ENCODE measurements at places on chromosomes 3 and 15.

GRCh38 chr15:89566181-89566580 lies 9.1 kb upstream of the TICRR start:
- DNase-seq: no peak

DNA sequence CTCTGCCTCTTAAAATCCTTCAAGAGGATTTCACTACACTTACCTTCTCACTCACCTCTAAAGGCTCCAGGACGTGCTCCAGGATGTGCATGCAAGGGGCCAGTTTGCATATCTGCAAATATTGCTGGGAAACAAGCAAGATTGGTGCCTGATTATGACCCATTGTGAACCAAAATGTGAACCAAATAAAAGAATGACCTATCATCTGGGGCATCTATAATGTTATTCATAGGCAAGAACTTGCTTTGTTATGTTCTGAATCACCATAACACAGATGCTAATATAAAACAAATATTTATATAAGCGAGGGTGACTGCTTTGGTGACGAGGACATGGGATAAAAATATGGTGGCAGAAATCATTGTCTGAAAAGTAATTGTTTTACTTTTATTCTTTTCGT lies 5.5 kb downstream of the IL12A start:
- DNase-seq: peak; percentile 75

DNA sequence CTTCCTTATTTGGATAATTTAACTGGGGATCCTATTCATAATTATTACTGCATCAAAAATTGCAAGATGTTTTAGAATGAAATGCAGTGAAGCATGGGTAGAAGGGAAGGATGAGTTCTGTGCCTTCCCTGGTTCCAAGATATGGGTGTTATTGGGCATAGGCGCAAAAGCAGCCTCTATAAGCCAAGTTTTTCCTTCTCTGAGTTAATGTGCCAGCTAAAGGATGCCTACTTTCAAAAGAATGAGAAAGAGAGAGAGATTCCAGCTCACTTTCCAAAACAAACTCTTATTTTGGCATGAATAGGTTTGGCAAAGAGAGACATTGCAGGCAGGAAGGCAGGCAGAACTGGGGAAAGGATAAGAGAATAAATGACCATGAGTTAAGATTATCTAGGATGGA lies 270.2 kb downstream of the TAFA4 start:
- no peak for DNase-seq

DNA sequence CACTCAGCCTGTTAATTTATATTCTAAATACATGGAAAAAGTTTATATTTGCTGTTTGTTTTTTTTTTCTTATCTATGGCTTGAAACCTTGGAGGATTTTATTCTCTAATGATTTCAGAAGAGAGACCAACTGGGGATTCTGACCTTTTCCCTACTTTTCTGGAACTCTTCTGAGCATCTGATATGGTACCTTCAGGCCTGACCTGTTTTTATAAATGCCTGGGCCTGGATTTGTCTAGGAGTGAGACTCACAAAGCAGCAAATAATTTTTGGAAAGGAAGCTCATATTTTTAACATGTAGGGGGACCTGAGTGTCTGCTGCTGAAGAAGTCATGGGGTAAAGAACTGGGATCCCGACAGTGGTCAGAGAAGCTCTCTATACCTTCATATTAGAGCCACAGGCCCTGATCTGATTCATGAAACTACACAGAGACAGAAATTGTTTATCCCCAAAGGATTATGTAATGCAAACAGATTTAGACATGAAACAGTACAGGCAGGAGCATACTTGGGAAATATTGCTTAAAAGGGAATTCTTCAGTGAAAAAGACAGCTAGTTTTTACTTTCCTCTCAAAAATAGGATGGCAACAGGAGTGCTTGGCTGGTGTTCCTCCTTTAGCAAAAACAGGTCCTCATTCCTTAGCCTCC lies 15.9 kb downstream of the PPM1L start:
- no peak for DNase-seq
